ENCODE measurements at places on chromosomes 11 and 22. TPM values are rescaled to one million over a fixed set of nuclear protein-coding genes. Genes with fewer than 3 reads are reported as not detected.

Gene ANKK1
- polyA plus RNA-seq = 0.05 TPM

DNA sequence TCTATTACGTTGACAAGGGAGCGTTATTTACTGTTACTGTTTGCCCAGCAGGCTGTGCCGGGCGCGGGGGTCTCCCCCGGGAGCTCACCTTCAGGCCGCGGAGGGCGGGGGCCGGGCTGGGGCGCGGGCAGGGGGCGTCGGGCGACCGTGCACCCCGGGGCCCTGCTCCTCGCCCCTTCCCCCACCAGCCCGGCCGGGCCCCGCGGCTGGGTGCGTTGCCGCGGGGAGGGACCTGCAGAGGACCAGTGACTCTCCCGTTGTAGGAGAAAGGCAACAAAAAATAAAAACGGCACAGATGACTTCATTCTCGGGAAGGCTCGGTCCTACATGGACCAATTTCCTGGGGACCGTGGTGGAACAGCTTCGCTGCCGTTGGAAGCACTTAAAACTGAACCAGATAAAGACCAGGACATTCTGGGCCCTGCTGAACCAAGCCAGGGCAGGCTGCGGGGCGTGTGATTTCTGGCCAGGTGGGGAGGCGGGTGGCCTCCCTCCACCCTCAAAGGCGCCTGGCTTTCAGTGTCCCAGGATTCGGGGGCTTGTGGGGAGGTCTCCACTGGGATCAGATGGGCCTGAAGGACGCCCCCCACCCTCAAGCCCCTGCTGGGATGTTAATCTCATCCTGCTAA is 57.4 kb downstream of the IGLL1 start:
- peak; percentile 67 for DNase-seq

Gene HOATZ
- 4.9 TPM for polyA plus RNA-seq

DNA sequence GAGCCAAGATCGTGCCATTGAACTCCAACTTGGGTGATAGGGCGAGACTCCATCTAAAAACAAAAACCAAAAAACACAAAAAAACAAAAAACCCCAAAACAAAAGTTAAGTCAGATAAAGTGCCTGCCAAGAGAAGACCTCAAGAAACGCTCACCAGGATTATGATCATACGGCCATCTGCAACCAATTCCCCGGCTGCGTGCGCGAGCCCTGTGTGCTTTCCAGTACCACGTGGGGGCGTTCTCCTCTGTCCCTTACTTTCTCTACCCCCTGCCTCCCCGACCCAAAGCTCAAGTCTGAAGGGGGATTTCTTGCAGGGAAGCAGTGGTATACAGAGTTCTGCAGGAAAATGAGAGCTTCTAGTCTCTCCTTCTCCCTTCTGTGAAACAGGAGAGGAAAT is 10.5 kb upstream of the RPS19BP1 start:
- DNase-seq = peak; percentile 72

Gene CHRM1
- not detected for polyA plus RNA-seq

- DNase-seq = no peak
These were observed 39.7 kb downstream of the RTL6 start for GRCh38 chr22:44458044-44459020.

Data from SK-N-SH (cell line).